ENCODE measurements at places on chromosomes 4 and X.

GRCh38 chr4:91681091-91681490 lies 622.7 kb upstream of the GRID2 start:
- no peak for DNase-seq

- no peak for DNase-seq
Observed at GRCh38 chr4:147780137-147780777, 48.4 kb downstream of the ARHGAP10 start.

GRCh38 chrX:55919367-55920221 lies 202.0 kb downstream of the RRAGB start:
- DNase-seq = no peak

- no peak for DNase-seq
Observed at GRCh38 chrX:7164174-7164573, 16.2 kb upstream of the PUDP start.

- DNase-seq = no peak
Observed at GRCh38 chr4:119646347-119647071, 17.9 kb upstream of the PDE5A start.

- no peak for DNase-seq
Observed at GRCh38 chrX:125786316-125786715, 379.8 kb downstream of the DCAF12L2 start.

- no peak for DNase-seq
Observed at GRCh38 chr4:11608992-11609391, 180.3 kb upstream of the HS3ST1 start.

DNA sequence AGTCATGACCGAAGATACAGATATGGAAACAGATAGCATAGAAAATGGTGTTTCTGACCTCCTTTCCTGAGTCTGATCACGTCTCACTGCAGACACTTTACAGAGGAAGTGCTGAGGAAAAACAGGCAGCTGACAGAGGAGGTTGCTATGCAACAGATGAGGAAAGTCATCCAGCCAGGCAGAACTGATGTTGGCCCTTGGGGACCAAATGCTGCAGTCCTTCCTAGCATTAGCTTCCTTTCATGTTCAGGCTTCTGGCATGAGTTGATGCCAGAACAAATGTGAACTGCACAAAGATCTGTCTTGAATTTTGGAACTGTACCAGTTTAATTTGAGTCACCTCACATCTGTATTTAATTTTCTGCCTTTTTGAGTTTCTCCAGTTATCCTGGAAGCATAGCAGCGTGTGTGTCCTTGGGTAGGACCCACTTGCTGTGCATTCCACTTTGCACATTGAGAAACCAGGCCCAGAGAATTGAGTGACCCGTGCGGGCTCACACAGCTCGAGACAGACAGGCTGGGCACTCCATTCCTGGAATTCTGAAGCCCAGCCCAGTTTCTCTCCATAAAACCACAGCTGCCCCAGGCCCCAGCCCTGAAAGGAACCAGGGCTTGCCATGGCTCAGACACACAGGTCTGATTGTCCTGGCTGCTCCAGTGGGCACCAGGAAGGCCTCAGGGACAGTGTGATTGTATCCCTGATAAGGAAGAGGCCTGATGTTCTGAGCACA lies 1.4 kb upstream of the MAGED1 start:
- DNase-seq = no peak
